ENCODE measurements at places on chromosomes 5 and 9.

GRCh38 chr9:122498883-122499288 is 11.7 kb upstream of the OR1J2 start:
- DNase-seq: no peak

- DNase-seq: no peak
Measured at GRCh38 chr5:4089087-4089486, 493.5 kb downstream of the IRX1 start.

- DNase-seq: no peak
Measured at GRCh38 chr5:95818181-95819147, 4.1 kb downstream of the GLRX start.

DNA sequence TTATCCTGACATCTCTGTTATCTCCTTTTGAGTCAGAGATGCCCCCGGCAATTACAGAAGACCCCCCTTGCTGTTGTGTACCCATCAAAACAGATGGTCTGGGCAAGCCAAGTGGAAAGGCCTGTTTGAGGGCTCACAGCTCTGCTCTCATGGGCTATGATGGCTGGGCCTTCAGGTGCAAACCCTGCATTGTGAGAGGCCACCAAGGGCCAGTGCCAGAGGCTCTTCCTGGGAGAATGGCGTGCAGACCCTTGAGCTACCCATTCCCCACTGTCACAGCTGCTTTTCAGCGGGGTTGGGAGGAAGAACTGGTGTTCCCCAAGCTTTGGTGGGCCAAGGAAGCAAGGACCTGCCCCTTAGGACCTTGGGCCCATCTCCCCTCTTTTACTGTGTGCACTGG is 174.7 kb upstream of the PPP1R26 start:
- DNase-seq: no peak

GRCh38 chr5:30390095-30390494 is 803.4 kb upstream of the CDH6 start:
- DNase-seq: no peak

GRCh38 chr9:132769906-132770769 is 99.9 kb downstream of the GTF3C4 start:
- peak; percentile 55 for DNase-seq

DNA sequence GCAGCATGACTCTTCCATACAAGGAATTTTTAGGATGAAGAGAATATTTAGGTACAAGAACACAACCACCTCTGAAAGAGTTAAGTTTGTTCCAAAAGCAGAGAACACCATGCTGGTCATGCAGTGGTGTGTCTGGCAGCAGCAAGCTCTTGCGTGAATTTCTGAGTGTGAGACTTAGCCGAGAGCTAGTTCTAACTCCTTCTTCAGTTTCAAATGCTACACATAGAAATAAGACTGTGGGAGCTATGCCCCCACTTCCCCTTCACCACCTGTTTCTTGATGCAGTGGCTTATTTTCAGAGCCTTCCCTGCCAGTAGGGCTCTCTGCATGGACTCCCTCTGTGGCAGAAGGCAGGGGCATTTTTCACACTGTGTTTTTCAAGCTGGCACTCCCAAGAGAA is 122.9 kb upstream of the ZNF366 start:
- DNase-seq: no peak

- DNase-seq: no peak
Measured at GRCh38 chr9:71795097-71795813, 26.9 kb upstream of the CEMIP2 start.

- DNase-seq: no peak
Measured at GRCh38 chr5:33762859-33763258, 128.9 kb downstream of the ADAMTS12 start.
